Stimulated activated CD8-positive, alpha-beta memory T cell treated with anti-CD3 and anti-CD28 coated beads, Interleukin-7, amount 100 ng/mL, for 1 hour (primary cell): ENCODE measurements at places on chromosomes 3 and 15.

DNA sequence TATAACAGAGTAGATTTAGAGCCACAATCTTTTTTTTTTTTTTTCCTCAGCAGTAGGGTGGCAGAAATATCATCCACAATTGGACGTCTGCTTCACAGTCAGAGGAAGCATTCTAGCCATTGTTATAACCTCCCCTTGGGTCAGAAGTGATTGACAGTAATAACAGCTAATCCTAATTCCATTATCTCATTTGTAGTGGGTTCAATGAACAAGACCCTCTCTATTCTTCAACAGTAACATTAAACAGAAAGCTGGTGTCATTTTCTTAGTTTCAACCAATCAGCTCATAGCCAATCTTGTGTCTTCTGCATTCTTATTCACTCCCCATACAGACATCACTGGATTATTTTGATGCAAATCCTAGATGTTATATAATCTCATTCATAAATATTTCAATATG lies 44.6 kb downstream of the QTRT2 start:
- DNase-seq: no peak

- no peak for DNase-seq
Measured at GRCh38 chr15:81504170-81504905, 130.3 kb upstream of the TMC3 start.

DNA sequence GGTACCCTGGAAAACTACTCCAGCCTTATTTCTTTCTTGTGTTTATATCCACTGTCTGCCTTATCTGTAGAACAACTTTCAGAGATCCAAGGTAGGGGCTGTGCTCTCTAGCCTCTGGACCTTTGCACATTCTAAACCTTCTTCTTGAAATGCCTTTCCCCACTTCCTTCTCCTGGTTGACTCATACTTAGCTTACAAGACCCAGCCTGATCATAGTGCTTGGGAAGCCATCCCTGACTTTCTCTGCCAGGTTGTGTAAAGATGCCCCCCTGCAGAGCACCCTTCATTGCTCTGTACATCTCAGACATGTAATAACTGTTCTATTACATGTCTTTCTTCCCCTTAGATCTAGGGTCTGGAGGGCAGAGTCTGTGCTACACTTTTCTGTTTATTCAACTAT lies 50.1 kb downstream of the PPM1L start:
- no peak for DNase-seq

DNA sequence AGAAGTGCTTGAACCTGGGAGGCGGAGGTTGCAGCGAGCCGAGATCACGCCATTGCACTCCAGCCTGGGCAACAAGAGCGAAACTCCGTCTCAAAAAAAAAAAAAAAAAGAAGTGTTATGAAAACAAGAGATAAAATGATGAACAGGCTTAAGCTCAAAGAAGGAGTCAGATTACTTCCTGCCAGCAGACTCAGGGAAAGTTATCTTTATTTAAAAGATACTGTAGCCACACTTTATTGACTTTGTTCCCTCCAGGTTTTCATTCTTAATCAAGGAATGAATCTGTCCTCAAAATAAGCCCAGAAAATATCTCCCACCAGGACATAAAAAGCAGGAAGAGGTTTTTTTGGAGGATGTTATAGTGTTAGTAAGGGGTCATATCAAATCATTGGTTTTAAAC lies 176.5 kb upstream of the KCNMB2 start:
- DNase-seq: no peak

DNA sequence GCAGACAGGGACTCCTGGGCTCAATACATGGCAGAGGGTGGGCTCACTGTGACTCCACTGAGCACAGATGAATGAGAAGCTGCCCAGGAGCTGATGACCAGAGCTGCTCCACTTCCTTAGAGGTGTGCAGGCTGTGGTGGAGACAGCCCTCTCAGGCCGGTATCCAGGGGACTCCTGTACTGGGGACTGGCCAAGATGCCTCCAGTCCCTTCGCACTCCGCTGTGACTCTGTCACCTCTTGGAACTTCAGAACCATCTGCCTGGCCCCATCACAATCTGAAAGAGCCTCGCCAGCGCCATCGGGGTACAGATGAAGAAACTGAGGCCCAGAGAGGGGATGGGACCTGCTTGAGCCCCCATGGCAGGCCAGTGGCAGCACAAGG lies 111.2 kb downstream of the ETFA start:
- no peak for DNase-seq

DNA sequence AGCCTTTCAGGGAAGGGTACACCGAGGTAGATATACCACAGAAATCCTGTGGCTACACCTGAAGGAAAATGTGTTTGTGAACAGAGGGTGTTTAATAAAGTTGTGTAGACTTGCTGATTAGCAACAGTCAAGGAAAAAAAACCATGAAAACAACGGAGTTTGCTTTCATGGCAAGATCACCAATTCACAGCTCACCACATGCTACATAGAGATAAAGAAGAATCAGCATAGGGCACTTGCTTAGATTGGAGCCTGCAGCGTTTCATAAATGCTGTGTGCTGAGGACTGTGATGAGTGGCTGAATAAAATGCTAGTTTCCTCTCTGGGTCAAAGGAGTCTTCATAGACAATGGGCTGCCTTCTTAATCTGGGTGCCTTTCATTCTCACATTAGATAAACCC lies 257.6 kb downstream of the SLC9A9 start:
- no peak for DNase-seq

DNA sequence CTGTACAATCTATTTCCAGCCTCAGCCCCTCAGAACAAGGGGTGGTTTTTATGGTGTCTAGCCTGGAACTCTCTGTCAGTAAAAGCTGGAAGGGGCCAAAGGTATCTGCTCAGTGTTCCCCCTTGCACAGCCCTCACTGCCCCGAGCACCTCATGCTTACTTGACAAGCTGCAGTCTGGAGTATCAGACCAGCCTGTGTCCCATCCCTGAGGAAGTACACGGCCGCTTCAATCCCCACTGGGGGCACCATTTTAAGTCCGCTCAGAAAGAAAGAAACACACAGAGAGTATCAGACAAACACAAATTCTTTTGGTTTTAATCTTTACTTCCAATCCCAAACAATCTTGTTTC lies 32.4 kb downstream of the UMPS start:
- no peak for DNase-seq

DNA sequence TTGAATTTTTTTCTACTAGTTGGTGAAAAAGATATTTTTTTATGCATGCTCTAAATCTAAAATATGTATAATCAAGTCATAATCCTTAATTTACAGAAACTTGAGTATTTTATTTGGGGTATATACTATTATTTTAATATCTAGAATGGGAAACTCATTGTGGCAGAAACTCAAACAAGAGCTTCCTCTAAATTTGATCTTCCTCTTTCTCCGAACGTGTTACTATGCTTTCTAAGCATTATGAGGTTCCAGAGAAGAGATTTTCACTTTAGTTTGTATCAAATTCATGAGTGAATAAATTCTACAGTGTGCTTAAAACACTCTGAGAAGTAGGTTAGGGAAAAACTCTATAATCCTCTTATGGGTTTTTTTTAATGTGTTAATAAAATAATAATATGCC lies 173.1 kb downstream of the POTEB3 start:
- DNase-seq: no peak

GRCh38 chr3:8324747-8325146 lies 176.9 kb upstream of the LMCD1 start:
- DNase-seq: no peak

- DNase-seq: no peak
Measured at GRCh38 chr15:57031082-57031481, 112.6 kb downstream of the TCF12 start.

DNA sequence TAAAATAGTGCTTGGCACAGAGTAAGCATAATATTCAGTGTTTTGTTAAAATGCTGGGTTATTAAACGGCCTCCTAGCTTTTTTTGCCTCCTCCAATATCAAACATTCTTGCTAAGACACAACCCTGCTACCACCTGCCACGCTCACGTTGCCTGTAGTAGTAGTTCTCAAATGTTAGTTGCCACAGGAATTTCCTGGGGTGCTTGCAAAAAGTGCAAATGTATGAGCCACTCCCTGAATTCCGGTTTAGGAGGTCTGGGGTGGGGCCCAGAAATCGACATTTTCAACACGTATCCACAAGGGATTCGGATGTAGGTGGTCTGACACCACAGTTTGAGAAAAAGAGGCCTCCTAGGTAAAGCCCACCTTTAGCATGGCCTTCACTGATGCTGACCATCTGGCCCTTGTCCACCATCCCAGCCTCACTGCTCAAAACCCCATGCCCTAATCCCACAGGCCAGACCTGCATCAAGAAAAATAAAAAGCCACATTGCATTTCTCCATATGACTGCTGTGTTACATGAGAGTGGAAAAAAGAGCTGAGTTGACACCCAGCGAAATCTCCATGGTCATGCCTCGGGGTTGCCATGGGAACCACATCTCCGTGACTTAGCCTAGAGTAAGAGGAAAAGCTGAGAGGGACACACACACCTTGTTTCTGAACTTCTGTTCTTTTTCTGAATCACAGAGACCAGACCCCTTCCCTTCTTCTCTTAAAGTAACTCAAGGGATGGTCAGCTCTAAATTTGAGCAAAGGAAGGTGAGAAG lies 116.4 kb upstream of the HES1 start:
- DNase-seq: no peak

- no peak for DNase-seq
Measured at GRCh38 chr15:58758141-58758540, 8.6 kb upstream of the ADAM10 start.

- no peak for DNase-seq
Measured at GRCh38 chr3:64667138-64667537, 20.7 kb downstream of the ADAMTS9 start.

DNA sequence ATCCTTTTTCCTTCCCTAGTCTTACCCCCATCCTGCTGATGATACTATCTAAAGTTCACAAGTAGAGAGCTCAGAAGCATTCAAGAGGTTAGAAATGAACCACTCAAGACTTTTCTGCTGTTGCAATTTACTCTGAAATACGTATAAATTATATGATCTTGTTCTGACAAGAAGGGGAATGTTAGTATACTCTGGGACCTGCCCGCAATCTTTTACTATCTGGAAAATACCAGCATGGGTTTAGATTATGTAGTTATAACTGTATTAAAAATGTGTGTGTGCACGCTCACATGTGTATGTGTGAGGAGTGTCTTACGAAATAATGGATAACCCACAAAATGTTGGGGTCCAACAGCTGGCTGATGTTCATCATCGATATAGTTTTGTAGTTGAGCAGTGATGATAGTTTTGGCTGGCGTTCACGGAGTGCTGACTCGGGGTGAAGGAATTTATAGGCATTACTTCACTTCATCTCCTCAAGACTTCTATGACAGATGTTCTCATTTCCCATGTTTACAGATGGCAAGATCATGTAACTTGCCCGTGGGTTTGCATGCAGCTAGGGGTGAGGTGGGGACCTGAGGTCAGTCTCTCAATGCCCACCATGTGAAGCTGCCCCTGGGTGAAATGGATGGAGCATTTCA lies 297.5 kb upstream of the LYSMD4 start:
- no peak for DNase-seq

DNA sequence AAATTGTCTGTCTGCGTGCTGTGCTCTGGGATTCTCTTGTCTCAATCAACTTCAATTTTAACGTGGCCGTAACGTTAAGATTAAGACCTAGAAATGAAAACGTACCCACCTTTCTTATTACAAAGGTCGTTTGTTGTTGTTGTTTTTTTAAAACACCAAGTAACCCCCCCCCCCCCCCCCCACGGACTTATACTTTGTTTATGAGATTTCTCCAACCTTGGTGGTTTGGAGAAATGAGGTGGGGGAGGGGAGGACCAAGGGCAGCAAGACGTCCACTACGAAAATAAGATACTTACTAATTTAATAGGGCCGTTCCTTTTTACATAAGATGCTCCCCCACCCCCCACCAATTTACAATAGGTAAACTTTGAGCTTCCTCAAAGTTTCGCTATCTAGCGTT lies 244.4 kb upstream of the TOPAZ1 start:
- no peak for DNase-seq

GRCh38 chr3:112639455-112640225 lies 1.3 kb downstream of the CCDC80 start:
- DNase-seq: no peak

DNA sequence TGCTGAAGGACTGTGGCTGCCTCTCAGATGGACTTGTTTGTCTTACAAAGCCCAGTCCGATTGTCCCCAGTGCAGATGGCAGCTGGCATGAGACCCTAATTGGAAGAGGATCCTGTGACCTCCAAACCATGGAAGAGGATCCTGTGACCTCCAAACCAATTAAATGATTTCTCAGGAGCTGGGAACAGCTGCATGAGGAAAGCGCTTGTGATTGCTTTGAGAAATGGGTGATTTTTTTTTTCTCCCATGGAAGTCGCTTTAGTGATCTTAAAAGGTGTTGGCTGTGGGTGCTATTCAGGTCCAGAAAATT lies 68.4 kb upstream of the LARS2 start:
- DNase-seq: no peak

- no peak for DNase-seq
Measured at GRCh38 chr3:170274641-170275040, 52.4 kb downstream of the PRKCI start.

DNA sequence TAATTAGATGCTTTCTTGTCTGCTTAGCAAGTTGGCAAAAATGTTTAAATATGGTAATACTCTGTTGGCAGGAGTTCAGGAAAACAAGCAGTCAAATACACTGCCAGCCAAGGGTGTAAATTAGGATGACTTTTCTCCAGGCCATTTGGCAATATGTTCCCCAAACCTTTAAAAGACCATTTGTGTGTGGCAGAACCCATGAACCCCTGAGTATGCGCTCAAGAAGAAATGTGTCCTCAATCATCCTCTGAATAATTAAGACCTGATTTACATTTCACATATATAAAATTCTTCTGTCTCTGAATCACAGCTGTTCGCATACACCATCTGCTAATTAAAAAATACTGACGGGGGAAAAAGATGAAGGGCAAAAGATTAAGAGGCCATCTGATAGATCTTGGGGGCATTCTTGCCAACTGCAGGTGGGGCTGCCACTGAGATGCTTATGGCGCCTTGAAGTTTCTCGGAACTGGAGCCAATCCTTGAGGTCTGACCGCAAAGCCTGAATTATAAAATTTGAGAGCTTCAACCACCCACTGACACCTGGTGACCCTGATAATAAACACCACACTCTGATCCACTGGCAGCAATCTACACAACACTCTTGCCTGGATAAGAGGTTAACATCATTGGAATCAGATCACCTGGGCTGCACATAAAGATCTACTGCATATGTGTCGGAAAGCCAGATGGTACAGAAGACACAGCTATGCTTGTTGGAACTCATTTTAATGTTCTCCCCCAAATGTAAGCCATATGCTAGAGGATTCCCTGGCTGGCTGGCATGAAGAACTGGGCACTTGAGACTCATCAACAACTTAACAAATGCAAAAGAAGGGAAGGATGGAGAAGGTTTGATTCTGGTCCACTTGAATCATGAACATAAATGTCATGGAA lies 190.6 kb downstream of the OSBPL10 start:
- no peak for DNase-seq

DNA sequence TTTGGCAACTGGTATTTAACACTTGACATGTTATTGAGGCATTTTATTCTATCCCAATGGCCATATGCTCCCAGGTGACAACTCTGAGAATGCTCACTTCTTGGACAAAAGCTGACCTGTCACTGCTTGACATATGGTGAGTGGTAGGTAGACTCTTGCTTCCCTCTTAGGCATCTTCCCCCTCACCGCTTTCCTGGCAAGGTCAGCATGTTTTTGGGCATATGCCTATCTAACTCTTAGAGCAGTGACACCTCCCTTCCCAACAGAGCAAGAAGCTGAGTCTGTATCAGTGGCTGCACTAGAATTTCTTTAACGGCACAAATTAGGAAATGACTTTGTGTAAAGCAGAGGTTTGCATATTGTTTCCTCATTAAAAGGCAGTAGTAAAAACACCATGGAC lies 300.7 kb downstream of the OXSM start:
- no peak for DNase-seq
